Stimulated activated CD4-positive, alpha-beta T cell treated with anti-CD3 and anti-CD28 coated beads, TNF-alpha, amount 100 ng/mL, for 24 hours (primary cell): ENCODE measurements at places on chromosomes 4 and X.

DNA sequence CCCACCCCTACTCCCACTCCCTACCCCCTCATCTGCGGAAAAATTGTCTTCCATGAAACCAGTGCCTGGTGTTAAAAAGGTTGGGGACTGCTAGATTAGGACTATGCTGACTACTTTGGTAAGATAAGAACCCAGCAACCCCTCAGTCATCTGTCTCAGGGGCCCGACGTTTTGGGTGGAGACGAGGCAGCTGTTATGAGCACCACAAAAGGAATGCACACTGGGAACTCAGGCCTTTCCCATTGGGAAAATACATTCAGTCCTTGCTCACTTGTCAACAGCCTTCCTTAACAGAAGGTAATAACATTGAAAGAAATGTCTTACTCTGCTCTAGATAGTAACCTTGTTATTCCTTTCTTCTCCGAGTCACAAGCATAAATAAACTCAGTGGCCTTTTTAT lies 310.8 kb downstream of the AFF2 start:
- no peak for DNase-seq

DNA sequence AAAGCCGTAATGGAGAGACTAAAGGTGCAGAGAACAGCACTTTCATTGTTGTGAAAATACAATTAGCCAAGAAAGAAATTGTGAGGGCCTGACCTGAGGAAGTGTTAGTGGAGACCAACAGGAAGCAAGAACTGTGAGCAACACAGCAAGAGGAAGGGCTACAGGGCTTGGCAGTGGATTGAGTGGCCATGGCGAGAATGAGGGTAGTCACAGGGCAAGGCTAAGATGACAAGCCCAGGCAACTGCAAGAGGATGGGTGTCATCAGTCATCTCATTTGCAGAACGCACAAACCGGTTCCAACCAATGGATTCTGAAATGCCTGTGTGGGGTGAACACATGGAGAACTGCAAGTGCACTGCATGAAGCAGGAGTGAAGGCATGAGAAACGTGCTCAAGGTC lies 3.6 kb downstream of the SLC10A6 start:
- DNase-seq = no peak

DNA sequence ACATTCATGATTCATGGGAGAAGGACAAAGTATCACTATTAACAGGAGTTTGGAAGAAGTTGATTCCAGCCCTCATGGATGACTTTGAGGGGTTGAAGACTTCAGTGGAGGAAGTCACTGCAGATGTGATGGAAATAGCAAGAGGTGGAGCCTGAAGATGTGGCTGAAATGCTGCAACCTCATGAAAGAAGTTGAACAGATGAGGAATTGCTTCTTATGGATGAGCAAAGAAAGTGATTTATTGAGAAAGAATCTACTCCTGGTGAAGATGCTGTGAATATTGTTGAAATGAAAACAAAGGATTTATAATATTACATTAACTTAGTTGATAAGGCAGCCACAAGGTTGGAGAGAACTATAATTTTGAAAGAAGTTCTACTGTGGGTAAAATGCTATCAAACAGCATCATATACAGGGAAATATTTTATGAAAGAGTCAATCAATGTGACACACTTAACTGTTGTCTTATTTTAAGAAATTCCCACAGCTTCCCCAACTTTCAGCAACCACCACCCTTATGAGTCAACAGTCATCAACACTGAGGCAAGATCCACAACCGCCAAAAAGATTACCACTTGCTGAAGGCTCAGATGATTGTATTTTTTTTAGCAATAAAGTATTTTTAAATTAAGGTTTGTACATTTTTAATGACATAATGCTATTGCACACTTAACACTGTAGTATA lies 302.6 kb downstream of the CBLL2 start:
- no peak for DNase-seq

GRCh38 chrX:154526901-154527675 lies 11.1 kb upstream of the FAM3A start:
- no peak for DNase-seq

DNA sequence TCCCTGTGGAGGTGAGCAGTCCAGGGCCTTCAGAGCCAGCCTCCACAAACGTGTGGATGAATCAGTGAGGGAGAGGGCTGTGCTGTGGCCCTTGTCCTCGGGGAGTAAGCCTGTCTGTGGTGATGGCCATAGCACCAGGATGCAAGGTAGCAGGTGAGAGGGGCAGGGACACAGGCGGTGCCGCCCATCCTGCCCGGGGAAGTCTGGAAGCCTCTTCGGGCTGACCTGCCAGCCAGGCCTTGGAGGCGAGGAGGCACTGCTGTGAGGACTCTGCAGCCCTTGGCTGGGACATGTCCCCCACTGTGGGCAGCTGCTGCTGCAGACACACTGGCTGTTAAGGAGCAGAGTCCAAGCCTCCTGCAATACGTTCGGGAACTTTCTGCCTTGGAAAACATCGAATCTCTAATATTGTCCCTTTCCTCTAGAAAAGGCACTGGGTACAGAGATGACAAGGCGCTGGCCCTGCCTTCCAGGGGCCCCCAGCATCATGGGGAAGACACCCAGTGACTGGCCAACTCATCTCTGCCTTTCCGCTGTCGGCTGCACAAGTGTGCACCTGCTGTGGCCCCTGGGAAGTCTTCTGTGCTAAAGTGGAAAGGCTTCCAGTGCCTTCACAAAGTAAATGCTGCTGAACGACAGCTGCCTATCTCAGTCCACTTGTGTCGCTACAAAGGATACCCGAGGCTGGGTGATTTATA lies 101.4 kb downstream of the ADRA2C start:
- no peak for DNase-seq

- DNase-seq = no peak
Measured at GRCh38 chrX:16039834-16040233, 83.5 kb upstream of the GRPR start.

- no peak for DNase-seq
Measured at GRCh38 chr4:136329042-136329662, 1203.1 kb downstream of the PCDH18 start.

- no peak for DNase-seq
Measured at GRCh38 chrX:31227250-31227649, 155.4 kb upstream of the FTHL17 start.

DNA sequence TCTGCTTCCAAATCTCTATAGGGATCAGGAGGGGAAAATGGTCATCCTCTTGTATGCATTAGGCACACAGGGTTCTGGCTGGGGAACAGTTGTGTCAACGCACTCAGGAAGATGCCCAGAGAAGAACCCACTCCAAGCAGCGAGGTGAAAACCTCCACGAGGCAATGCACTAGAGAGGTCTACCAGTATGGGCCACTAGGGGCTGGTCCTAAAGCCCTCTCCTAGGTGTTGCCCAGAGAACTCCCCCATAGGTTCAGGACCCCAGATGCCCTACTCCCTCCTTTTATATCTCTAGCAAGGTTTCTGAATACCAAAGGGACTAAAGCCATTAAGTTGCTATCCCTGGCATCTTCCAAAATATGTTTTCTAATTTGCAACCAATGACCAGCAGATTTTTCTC lies 142.7 kb upstream of the NLGN4X start:
- DNase-seq = no peak

- DNase-seq = no peak
Measured at GRCh38 chr4:24655971-24656370, 71.6 kb upstream of the DHX15 start.

GRCh38 chrX:153854702-153855101 lies 24.4 kb upstream of the PDZD4 start:
- no peak for DNase-seq

DNA sequence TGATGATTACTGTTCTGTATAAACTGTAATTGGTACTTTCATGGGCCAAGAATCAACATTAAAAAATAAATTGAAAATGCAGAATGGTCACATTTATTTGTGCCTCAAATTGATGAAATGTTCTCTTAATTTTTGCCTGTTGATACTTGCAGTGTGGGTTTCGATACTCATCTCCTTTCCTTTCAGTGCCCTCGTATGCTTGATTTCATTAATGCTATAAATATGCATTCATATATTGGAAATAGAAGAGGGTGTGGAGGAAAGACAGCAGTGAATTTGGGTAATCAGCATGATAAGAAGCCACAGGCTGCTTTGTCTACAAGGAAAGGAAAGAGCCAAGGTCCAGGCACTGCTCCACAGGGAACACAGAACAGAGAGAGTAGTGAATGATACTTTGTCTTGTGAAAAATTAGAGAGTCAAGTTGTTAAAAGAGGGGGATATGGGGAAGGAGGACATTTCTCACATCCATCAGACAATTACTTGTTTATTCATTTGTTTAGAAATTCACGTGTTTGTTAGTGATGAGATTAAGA lies 1.0 kb upstream of the DDX60 start:
- no peak for DNase-seq

- no peak for DNase-seq
Measured at GRCh38 chr4:173516621-173517524, 13.2 kb downstream of the HAND2 start.
